GM12864 (cell line): ENCODE measurements at places on chromosomes 3 and 15.

DNA sequence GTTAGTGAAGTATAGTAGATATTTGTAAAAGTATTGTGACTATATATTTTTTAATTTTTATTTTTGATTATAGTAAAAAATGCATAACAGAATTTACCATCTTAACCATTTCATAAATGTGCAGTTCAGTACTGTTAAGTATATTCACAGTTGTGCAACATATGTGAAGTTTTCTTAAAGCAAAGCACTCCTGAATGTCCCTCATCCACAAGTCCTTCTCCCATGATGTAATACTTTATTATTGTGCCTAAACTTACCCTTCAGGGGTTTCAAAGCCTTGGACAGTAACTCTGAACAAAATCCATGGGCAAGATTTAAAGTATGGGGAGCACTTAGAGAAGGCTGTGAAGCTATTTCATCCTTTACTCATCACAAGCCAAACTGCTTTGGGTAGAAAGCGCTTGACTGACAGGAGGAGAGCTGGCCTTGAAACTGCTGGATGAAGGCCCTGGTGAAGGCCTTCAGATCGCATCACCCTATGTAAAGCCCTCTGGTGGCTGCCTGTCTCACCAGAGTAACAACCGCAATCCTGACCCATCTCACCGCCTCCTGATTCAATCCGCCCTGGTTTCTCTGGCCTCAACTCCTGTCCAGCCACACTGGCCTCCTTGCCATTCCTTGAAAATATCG is 28.0 kb downstream of the LSM3 start:
- no peak for DNase-seq

DNA sequence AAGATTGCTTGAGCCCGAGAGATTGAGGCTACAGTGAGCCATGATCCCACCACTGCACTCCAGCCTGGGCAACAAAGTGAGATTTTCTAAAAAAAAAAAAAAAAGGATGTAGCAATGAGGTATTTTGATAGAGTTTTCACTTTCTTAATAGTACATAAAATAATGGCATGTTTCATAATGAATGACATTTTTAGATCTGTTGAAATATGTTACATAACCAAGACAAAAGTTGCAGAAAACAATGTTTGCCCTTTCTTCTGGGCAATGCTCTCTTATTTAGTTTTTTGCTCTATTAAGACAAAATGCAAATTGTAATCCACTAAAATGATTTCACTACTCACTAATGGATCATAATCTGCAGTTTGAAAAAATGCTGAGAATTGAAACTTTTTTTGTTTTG is 4.4 kb upstream of the MAPK6 start:
- DNase-seq, result no peak

GRCh38 chr3:52752045-52752660 is 18.6 kb downstream of the NEK4 start:
- DNase-seq, result no peak

GRCh38 chr3:22103423-22103822 is 352.4 kb upstream of the ZNF385D start:
- no peak for DNase-seq

DNA sequence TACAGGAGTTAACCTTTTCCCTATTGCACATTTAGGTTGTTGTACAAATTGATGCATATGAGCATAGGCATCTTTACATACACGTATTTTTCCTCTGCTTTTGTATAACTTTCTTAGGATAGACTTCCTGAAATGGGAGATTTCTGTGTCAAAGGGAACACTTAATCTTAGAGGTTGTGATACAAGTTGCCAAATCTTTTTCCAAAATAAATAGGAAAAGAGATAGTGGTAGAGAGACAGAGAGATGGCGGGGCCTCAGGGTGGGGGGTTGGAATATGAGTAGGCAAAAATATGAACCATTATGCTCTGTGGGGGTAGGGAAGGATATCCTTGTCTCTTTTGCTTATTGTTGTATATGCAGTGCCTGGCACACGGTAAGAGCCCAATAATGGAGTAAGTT is 70.7 kb upstream of the UBE2E1 start:
- no peak for DNase-seq

DNA sequence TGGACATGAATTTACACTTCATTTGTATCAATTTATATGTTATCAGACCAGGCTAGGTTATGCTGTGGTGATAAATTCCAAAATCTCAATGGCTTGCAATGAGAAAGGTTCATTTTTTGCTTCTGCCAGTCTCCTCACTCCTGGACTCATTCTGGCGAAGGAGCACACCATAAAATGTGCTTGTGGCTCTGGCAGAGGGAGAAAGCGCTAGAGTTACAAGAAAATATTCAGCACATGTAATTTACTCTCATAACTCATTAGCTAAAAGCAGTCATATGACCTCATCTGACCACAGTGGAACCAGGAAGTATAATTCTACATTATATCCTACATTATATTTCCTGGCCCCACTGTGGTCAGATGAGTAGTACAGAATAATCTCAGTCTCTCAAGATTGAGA is 193.8 kb downstream of the BCHE start:
- no peak for DNase-seq

DNA sequence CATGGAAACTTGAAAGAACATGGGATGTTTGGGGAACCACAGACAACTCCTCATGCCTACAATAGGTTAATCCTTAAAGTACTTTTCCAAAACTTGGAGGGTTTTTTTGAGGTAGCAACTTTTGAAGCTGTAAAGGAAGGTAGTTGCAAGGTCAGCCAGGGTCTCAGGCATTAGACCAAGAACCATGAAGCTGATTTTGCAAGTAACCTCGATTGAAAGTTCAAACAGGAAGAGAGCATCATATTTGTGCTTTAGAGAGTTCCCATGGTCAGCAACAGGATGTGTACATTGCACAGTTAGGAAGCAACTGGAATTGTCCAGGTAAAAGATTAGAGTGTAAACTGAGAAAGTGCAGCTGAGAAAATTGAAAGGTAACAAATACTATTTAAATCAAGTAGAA is 199.8 kb upstream of the NR2F2 start:
- no peak for DNase-seq

GRCh38 chr3:72698154-72698917 is 149.9 kb downstream of the SHQ1 start:
- no peak for DNase-seq

DNA sequence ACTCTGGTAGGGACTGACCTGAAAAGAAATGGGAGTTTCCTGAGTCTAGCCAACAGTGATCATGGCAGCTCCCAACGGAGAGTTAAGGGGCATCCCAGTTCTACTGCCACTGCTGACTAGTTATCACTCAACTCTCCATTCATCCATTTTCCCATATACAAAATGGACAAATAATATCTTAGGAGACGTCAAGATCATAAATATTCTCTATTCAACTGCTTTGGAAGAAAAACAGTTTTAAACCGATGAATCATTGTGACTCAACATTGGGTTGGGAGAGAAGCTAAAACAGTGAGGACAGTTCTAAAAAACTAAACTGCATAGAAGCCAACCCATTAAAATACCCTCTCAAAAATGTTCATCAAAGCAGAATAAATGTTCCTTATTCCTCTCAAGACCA is 57.6 kb upstream of the CHRM5 start:
- DNase-seq, result no peak

GRCh38 chr3:124395162-124395561 is 335.1 kb upstream of the UMPS start:
- DNase-seq, result no peak

DNA sequence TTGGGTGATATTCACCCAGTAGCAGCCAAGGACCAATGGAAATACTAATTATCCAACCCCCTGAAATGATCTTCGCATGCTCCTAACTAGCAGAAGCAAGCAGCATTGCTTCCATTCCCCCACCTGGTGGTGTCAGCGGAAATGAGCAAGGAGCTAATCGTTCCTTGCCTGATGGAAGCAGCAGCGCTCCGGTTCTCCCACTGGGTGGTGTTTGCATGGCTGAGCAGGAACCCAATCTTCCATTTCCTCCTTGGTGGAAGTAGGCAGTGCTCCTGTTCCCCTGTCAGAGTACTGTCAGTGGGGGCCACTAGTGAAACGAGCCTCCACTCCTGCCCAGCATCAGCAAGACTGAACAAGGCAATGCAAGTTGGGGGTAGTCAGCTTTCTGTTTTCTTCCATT is 311.5 kb downstream of the CACNA2D3 start:
- no peak for DNase-seq

DNA sequence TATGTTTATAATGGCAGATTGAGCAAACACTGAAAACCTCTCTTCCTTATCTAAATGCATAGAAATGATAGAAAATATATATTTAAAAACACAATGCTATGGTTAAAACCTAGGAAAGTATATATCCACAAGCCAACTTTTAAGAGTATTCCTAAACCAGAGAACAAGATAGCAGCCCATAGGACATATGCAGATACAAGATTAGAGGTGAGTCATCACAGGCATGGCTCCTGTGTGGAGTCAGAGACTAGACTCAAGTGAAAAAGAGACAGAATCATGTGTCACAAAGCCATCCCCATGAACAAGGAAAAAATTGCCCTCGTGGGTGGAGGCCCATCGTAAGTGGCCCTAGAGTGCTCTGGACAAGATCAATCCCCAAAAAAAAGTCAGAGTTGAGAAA is 199.4 kb upstream of the PPP2R3A start:
- DNase-seq, result no peak

GRCh38 chr3:3288255-3288654 is 108.8 kb upstream of the CRBN start:
- DNase-seq, result no peak

DNA sequence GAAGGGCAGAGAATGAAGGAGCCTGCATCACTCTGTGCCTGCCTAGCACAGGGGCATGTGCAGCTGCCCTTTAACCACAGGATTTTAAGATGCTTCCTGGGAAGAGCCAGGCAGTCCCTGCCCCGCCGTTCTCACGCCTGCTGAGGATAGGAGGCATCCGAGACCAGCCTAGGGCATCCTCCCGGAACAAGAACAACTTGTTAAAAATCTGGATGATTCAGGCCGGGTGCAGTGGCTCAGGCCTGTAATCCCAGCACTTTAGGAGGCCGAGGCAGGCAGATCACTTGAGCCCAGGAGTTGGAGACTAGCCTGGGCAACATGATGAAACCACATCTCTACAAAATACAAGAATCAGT is 15.2 kb downstream of the NRROS start:
- DNase-seq, result no peak

- DNase-seq, result no peak
Measured at GRCh38 chr15:74242441-74243185, 6.5 kb downstream of the CCDC33 start.

DNA sequence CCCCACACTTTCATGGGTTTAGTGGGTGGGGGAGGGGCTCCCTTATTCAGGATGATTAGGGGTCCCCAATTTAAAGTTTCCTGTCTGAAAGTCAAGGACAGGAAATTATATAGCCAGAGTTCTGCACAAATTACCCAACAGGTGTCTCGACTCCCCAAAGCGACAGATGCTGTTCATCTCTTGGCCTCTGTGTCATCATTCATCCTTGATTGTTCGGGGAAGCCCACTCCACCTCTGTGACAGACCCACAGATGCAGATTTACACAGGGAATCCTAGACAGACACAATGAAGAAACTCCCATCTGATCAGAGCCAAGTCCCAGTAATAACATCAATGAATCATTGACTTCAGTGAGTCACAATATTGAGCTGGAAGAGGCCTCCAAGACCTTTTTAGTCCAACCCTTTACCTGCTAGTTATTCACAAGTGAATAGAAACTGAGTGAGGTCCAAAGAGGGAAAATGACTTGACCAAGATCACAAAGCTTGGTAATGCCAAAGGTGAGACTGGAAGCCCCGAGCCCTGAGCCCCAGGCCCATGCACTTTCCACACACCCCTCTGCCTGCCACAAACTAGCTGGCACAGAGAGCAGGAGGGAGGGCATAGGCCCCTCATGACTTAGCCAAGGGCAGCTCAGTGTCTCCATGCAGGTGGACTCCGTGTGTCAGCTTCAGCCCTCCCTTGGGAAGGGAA is 7.9 kb upstream of the SRP14 start:
- no peak for DNase-seq

DNA sequence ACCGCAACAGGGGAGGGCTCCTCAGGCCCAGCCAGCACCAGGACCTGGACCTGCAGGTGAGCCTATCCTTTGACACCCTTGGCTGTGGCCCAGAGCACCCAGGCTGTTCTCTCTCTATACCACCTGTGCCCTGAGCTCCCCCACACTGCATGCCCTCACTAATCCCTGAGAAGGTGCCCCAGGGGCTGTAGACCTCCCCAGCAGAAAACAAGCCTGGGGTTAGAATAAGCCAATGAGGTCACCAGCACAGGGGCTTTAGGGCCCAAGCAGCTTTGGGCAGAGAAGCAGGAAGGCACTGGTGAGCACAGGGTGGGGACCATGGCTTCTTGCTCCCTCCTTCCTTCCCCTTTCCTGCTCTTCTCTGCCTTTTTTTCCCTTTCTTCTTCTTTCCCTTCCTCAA is 10.3 kb upstream of the APEH start:
- DNase-seq, result no peak

DNA sequence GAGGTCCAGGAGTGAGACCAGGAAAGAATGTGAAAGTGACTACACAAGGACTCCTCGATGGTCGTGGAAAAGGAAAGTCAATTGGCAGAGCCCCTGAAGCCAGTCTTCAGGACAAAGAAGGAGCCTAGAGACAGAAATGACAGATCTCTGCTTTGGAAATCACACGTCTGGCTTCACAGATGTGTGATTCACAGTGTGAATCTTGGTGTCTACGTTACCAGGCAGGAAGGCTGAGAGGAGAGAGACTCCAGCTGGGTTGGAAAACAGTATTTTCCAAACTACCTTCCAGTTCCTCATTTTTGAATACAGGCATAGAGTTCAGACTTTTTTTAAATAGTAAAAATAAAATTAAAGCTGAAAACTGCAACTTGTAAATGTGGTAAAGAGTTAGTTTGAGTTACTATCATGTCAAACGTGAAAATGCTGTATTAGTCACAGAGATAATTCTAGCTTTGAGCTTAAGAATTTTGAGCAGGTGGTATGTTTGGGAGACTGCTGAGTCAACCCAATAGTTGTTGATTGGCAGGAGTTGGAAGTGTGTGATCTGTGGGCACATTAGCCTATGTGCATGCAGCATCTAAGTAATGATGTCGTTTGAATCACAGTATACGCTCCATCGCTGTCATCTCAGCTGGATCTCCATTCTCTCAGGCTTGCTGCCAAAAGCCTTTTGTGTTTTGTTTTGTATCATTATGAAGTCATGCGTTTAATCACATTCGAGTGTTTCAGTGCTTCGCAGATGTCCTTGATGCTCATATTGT is 6.0 kb downstream of the CCR2 start:
- DNase-seq, result peak; percentile 65

GRCh38 chr3:119912220-119912619 is 130.3 kb downstream of the NR1I2 start:
- no peak for DNase-seq

GRCh38 chr3:152159328-152159727 is 109.4 kb upstream of the MBNL1 start:
- DNase-seq, result no peak

GRCh38 chr15:38814891-38815290 is 250.3 kb upstream of the RASGRP1 start:
- DNase-seq, result no peak

DNA sequence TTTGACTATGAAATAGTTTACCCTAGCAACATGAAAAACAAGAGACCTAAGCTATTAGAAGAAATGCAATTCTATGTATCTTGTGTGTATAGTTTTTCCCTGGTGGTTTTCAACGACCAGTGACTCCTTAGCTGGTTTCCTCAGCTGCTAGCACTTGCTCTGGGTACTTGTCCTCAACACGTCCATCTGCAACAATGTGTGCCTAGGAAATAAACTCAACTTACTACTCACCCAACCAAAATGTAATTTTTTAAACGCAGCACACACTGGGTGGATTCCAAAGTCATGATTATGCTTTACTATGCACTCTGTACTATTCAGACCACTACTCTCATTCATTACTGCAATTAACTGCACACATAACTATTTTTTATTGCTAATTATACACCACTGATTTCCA is 31.0 kb downstream of the CPA3 start:
- DNase-seq, result no peak
